ENCODE measurements at places on chromosomes 11 and 22.
A peak's percentile ranks its signal among the peaks of the same experiment; 100 is the strongest.

DNA sequence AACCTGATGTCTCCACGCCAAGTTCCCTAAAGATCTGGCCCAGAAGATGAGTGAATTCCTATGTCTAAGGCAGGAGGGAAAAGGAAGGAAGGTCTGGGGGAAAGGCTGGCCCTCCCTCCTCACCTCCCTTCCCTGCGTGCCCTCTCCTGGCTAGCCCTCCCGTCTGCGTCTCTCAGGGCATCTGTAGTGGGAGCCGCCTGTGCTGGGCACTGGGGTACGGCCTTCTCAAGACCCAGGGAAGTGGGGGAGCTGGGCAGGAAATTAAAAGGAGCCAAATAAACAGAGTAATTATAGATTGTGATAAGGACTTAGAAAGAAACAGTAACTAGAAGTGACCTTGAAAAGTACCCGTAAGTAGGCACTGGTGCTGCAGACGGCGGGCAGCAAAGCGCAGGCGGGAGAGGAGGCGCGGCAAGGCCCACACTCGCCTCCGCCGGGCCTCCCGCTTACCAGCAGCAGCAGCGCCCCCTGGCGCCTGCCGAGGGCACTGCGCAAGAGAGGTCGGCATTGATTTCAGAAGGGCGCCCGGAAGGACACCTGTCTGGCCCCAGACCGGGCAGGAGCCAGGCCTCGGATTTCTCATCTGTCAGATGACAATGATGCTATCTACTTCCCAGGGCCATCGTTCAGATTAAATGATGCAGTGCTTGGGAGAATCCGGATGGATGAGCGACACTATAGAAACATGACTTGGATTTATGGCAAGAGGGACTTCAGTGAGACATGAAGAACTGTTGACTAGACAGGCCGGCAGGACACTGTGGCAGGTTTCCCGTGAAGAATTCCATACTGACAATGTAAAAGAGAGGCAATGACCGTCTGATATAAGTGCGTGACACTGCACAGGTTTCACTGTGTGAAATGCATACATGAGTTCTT, 7.3 kb downstream of the KCNJ1 start:
- DNase-seq, result peak; percentile 48

GRCh38 chr11:128394431-128395089, 192.8 kb downstream of the ETS1 start:
- peak; percentile 17 for DNase-seq

DNA sequence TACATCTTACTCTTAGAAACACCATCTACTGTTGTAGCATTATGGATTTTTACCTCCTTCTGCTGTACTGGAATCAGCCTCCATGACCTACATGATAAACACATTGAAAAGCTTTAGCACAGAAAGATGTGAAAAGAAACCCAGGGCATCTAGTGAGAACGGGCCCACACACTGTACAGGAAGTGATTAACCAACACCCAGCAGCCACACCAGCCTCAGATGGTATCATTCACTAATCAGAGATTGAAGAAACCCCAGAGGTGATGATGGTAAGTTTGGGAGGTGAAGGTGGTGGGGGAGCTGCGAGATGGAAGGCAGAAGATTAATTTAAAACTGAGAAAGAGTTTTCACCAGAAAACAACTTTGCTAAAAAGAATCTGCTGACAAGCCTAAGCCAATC, 46.1 kb downstream of the RASSF10 start:
- DNase-seq, result no peak

DNA sequence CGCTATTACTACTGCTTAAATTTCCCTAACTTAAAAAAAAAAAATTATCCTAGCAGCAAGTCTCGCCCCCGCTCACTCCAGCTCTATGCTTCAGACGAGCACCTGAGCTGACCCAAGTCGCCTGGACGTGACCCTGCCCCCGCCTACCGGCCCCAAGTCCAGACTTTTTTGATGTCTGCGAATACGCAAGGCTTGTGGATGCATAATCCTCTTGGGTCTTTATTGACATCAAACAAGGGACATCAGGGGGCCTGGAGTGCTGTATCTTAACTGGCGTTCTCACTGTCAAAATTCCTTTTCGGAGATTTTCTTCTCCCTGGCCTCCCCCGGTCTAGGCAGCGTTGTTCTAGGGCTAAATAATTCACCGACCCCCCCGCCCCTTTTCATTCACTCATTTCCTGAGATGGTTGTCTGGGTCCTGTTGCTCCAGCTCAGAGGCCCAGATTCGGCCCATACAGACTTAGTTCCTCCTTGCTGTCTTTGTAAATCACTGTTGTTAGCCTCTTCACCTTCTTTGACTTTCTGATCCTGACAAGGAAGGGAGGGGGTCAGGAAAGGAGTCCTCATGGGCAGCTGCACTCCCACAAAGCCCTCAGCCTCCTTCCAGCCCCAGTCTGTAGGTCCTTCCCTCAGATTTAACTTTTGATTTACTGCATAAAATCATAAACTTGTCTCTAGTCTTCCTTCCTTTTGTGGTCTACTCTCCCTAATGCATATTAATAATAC, 601 bp upstream of the LRP4 start:
- no peak for DNase-seq

GRCh38 chr11:122123263-122123929, 7.4 kb upstream of the BLID start:
- no peak for DNase-seq

DNA sequence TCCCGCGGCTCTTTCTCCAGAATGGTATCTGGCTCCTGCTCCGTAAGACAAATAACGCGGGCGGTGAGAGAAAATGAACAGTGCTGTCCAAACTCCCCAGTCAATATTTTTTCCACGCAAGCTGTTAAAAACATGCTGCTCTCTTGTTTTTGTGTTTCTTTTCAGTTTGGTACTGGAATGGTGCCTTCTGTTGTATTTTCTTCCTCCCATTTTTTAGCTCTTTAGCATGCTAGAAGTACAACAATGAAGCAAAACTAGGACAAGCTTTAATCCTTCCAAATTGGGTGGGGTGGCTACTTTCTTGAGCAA, 599 bp upstream of the PPP2R1B start:
- no peak for DNase-seq
